ENCODE measurements at places on chromosomes 1 and 21.

- no peak for DNase-seq
These were observed 28.0 kb upstream of the DIPK1A start for GRCh38 chr1:92989253-92989652.

DNA sequence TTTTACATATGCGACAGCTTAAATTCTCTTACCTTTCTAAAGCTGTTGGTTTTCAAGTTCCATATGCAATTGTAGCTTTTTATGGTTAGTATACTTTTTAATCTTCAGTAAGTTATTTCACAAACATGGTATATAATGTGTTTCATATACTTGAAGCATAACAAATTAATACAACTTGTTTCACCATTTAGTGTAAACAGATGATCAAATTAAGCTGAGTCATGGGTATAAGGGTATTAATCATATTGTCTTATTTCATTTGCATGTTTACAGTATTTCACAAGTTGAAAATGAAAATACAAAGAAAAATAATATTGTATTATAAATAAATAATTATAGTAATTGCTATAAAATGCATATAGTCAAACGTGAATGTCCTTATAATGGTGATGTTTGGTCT lies 92.1 kb downstream of the PTPRC start:
- no peak for DNase-seq

DNA sequence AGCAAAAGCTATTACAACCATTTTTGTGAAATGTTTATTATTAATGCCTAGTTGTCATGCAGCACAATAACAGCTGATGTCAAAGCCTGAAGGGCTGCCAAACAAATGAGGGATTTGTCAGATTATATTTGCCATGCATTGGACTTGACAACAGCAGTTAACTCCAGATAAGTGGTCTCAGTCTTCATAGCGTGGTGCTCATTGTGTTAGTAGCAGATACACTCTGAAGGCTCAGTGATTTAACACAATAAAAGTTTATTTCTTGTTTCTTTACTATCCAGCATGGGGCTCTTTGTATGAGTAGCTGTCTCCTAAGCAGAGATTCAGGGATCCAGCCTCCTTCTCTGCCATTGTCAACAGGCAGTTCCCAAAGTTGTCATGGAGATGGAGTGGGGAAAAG lies 76.0 kb upstream of the PTGFRN start:
- DNase-seq, result no peak

GRCh38 chr1:226719596-226720387 lies 19.3 kb downstream of the ITPKB start:
- no peak for DNase-seq

GRCh38 chr1:29688471-29689365 lies 452.4 kb downstream of the PTPRU start:
- no peak for DNase-seq

DNA sequence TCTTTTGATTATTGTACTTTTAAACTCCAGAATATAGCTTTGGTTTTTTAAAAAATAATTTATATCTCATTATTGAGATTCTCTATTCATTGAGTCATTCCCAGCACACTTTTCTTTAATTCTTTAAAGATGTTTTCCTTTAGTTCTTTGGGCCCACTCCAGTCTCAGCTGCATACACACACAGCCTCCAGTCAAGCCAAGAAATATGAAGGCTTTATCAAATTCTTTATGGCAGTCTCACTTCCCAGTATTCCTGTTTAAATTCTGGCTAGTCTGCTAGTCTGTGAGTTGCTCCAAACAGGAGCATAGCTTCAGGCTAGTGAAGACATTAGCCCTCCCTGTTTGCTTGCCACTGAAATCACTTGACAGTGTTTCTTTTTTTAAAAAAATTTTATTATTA lies 61.2 kb downstream of the CRP start:
- DNase-seq, result no peak

GRCh38 chr1:162292422-162292849 lies 84.2 kb downstream of the SPATA46 start:
- DNase-seq, result no peak

DNA sequence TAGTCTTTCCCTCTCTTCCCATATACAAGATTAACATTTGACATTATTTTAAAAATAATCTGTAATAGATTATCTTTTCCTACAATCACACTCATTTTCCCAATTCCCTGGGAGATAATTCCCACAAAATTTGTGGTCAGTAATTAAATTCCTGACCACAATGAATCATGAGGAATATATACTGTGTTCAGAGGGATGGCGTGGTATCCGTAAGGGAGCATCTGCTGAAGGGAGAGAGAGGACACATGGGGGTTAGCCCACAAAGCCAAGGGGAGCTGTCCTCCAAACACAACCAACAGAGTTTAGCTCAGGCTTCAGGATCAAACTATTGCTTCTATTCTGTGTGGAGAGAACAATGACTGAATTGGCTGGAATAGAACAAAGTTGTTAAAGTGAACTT lies 57.1 kb upstream of the PPP2R5A start:
- no peak for DNase-seq

DNA sequence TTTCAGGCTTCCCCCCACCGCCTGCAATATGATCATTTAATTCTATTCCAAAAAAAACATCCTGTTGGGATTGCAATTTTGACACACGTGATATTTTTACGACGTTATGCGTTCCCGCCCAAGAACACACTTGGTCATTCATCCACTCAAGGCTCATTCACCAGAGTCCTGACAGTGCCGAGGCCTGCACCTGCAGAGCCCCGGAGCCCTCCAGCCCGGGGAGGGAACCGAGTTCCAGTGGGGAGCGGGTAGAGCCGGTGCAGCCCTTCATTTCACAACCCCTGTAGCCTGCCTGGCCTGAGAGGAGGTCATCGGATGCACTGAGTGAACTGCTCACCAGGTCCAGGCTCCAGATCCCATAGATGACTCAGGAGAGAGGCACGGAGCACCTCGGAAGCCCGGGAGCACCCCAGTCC lies 156.0 kb upstream of the BACE2 start:
- no peak for DNase-seq

DNA sequence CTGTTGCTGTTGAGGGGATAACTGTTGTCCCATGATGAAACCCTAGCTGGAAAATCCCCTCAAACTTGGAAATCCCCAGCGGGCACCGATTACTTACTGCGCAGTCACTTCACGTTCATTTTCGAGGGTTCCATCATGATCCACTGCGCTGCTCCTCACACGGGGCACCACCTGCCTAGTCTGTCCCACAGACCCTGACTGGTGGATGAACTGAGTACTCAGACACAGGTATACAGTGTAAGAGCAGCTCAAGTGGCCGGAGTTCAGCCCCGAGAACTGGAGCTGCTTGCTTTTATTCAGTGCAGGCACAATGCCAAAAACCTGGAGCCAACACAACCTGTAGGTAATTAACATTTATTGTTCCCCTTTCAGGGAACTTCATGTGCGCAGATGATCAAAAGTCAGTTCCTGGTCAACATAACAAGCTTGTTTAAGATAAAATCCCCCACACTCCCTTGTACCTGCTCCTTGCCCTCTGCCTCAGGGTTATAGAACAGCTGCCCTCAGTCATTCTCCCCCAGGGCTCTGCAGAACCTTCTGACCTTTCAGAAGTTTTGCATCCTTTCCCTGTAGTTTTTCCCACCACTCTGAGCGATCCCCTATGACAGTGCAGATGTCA lies 46.5 kb upstream of the PRELP start:
- DNase-seq, result no peak

GRCh38 chr1:32352831-32353383 lies 9.4 kb downstream of the FAM229A start:
- no peak for DNase-seq

GRCh38 chr1:93692451-93692861 lies 10.8 kb upstream of the BCAR3 start:
- DNase-seq, result no peak

DNA sequence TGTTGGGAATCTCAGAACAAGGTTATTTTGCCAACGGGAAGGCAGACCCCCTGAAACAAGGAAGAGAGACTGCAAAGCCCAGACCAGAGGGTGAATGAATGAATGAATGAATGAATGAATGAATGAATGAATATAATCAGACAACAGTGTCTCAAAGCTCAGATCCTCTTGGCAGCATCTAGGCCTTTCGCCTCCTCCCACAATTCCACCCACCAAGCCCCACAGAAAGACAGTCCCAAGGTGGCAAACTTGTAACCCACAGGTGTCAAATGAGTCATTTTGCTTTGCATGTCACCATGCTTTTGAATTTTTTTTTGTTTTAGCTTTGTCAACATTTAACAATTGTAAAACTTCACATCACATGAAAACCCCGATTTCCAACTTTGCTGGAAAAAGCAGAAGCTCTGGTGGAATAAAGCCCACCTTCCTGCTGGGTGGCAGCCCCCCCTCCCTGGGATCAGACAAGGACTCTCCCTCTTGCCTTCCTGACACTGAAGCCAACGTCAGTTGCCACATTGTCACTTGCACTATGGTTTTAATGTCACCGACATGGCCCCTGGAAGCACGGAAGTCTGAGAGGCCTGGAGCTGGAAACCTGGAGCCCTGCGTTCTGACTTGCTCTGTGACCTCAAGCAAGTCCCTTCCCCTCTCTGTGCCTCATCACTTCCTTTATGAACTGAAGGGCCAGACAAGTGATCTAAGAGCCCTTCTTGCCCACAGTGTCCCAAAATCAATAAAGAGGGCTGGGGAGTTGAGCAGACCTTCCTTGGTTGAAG lies 134.6 kb upstream of the RUNX3 start:
- no peak for DNase-seq

GRCh38 chr1:225974454-225974853 lies 24.7 kb downstream of the SDE2 start:
- DNase-seq, result no peak

DNA sequence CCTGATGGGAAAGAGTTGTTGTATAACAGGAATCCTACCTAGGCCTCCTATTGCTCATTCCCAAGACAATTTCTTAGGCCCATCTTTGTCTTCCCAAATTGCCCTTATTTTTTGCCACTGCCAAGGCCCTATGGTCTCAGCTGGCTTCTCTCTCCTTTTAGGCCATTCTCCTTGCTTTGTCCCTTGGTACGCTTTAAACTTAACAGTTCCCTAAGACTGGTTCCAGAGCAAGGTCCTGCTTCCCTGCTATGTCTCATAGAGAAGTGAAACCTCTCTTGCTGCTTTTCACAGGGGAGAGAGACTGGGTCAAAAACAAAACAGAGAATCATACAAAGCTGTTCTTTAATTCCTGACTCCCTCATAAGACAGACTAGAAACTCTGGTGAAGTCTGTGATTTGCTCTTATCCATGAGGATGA lies 77.1 kb downstream of the XCL2 start:
- DNase-seq, result no peak

GRCh38 chr1:41811051-41811795 lies 107.5 kb downstream of the HIVEP3 start:
- DNase-seq, result no peak

DNA sequence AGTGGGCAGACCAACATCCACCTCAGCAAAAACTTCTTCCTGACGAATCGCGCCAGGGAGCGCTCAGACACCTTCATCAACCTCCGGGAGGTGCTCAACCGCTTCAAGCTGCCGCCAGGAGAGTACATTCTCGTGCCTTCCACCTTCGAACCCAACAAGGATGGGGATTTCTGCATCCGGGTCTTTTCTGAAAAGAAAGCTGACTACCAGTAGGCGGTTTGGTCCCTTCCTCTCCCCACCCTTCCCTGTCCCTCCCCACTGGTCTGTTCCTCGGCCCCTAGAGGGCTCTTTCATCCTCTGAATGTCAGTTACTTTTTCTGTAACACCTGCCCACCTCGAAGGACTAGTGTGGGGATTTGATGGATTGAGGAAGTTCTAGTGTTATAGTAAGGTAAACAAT lies 46.9 kb downstream of the CAPN2 start:
- DNase-seq, result no peak
